ENCODE measurements at places on chromosomes 4 and X.
A peak's percentile ranks its signal among the peaks of the same experiment; 100 is the strongest.

- no peak for DNase-seq
Observed at GRCh38 chr4:163611784-163612445, 117.4 kb downstream of the TMA16 start.

- DNase-seq, result peak; percentile 82
Observed at GRCh38 chr4:40992472-40993295, 221.7 kb downstream of the APBB2 start.

DNA sequence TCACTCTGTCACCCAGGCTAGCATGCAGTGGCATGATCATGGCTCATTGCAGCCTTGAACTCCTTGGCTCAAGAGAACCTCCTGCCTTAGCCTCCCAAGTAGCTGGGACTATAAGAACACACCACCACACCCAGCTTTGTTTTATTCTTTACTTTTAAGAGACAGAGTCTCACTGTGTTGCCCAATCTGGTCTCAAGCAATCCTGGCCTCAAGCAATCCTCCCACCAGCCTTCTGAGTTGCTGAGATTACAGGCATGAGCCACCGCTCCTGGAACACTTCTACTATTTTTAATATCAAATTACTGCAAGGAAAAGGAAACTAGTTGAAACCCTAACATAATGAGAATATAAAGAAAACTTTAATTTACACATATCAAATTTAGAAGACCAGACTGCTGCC is 85.4 kb downstream of the FAM13A start:
- no peak for DNase-seq

DNA sequence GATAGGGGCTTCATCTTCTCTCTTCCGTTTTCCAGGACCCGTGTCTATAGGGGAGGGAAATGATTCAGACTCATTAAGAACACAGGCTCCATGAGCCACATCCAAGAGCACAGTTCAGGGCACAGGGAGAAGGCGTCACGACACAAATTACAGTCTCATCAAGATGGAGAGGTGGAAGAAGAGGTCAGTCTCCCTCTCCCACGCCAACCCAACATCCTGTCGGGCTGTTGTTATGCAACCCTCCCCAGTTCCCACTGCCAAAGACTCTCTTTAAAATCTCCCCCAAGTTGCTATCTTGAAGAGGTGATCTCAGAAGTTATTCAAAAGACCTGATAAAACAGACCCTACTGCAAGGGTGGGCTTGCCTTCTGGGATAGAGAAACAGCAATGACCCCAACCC is 12.6 kb downstream of the ZMYM3 start:
- DNase-seq, result no peak

DNA sequence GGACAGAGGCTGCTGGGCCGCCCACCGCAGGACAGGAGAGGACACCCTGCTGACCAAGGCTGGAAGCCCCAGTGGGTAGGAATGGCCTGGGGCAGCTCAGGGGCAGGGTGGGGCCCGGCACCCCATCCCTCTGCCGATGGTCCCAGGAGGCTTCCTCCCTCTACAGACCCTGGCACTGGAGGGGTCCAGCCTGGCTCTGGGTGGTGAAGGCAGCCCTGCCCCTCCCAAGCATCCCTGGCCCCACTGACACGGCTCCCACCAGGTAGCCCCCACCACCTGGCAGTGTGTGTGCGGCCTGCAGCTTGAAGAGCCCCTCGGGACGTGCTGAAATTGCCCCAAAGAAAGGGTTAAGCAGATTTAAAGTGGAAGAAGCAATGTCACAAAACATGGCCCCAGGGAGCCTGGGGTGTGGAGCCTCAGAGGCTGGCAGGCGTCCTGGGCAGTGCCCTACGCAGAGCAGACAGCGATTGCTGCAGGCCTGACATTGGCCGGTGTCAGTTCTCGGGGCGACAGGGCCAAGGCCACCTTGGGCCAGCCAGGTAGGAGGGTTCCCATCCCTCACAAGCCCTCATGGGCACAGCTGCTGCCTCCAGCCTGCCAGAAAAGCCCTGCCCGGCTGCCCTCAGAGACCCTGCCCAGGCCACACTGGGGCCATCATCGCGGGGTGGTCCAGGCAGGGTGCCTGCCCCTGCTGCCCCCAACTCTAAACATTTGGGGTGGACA is 80.5 kb downstream of the FAM53A start:
- no peak for DNase-seq

DNA sequence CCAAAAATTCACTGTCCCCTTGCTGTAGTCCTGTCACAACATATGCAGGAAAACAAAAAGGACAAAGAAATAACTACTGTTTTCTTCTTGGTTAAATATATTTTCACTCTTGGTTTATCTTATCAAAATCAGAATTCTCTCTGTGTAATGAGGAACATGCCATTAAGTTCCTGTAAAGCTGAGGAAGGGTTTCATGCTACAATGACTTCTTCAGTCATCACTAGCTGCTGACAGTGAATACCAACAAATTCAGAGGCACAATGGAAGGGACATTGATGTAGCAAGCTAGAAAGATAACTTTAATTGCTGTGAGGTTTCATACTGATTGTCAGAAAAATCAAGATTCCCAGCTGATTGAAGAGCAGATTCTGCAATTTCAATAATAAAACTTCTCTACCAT is 782.9 kb upstream of the HTR2C start:
- DNase-seq, result no peak

GRCh38 chrX:30786374-30786773 is 102.7 kb downstream of the TAB3 start:
- peak; percentile 1 for DNase-seq

DNA sequence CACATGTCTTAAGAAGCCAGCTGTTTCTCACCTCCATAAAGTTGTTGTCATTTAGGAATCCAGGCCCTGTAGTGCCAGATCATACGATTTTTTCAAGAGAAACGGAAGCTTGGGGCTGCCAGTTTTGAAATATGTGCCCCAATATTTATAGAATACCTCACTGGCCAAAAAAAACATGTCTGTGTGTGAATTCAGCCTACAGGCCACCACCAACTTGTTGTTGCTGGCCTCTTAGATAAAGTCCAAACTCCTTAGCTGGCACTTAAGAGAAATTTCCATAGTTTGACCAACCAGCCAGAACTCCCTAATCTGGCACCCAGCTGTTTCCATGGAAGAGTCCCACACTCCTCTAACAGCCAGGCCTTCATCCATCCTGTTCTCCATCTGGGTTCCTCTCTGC is 74.1 kb downstream of the WDR19 start:
- DNase-seq, result no peak

DNA sequence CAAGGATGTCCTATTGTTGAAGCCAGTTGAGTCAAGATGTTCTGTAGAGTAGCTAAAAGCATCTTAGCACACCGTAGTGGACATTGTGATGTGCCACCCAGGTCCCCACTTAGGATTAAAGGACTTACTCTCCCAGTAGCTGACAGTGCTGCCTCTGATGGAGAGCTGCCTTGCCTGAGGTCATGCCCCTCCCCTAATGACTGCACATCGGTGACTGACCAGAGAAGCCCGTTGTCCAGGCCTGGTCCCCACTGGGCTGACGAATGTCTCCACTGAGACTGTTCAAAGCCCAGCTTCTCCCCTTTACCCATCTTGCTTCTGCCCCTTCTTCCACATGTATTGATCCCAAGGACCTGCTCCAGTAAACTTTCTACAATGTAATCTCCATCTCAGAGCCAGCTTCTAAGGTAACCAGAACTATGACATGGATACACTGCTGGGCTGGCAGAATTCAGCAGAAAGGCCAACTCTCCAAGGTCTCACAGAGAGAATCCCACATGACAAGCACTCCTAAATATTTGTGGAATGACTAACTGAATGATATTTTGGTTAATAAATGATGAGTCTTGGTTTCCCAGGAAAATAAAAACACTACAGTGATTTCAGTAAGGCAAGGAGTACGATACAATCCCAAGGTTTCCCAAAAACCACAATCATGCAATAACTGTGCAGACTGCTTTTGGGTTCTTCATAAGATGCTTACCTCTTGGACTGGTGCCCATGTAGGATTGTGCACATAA is 82.4 kb upstream of the TMEM150C start:
- DNase-seq, result peak; percentile 98

DNA sequence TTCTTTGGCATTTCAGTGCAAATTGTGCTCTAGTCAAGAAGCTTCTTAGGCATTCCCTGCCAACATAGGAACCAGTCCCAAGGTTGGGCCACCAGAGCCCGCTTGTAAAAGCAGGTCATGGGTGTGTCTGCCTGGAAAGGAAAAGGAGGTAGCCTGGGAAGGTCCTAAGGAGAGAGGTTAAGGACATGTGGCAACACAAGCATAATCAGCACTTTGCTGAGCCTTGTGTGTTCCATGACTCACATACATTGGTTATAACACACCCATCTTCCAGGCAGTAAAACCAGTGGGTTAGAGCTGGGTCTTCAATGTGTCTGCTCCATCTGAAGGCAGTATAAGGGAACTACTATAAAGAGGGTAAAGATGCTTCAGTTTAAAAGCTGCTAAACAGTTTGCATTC is 165.0 kb downstream of the FHIP1A start:
- peak; percentile 46 for DNase-seq

DNA sequence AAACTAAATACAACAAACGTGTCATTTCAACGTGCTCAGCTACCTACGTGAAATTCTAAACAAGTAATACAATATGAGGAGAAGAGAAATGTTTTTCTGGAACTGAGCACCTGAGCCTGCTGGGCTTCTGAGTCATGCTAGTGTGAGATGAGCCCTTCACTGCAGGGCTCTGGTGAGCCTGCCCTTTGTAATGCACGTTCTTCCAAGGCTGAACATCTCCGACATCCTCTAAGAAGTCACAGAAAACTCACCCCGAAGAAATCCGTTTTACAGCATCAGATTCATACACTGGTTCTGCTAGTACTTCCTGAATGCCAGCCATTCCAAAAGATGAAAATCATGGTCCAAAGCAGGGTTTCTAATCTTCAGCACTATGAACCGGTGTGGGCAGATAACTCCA is 157.1 kb downstream of the AMELX start:
- no peak for DNase-seq

- DNase-seq, result peak; percentile 29
Observed at GRCh38 chrX:38175139-38175538, 45.5 kb downstream of the SRPX start.

GRCh38 chr4:186058253-186058979 is 10.5 kb upstream of the TLR3 start:
- no peak for DNase-seq

DNA sequence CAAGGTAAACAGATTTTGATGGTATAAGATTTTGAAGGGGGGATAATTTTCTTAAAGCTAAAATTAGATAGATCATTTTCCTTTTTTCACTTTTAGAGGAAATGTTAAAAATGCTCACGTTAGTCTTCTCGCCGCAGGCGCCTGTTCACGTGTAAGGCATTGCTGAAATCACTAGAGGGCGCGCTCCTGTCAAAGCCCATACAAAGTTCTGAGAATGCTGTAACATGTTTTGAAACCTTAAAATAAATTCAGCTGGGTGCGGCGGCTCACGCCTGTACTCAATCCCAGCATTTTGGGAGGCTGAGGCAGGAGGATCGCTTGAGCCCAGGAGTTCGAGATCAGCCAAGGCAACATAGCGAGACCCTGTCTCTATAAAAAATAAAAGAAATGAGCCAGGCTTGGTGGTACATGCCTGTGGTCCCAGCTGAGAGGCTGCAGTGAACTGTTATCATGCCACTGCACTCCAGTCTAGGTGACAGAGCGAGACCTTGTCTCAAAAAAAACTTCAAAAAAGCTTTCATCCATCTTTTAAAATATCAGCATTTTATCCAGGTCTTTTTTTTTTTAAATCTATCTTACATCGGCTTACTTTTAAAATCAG is 138.0 kb downstream of the RBMX2 start:
- peak; percentile 34 for DNase-seq

- DNase-seq, result no peak
Observed at GRCh38 chrX:18377796-18378195, 23.3 kb upstream of the SCML2 start.

GRCh38 chrX:43971966-43972961 is 926 bp downstream of the NDP start:
- no peak for DNase-seq

- no peak for DNase-seq
Observed at GRCh38 chr4:17930256-17930655, 91.3 kb downstream of the LCORL start.

- no peak for DNase-seq
Observed at GRCh38 chr4:77209012-77209411, 52.0 kb downstream of the CCNG2 start.

GRCh38 chr4:139144911-139145551 is 32.0 kb downstream of the ELF2 start:
- DNase-seq, result peak; percentile 30

GRCh38 chr4:163846008-163846407 is 351.5 kb downstream of the TMA16 start:
- DNase-seq, result no peak

DNA sequence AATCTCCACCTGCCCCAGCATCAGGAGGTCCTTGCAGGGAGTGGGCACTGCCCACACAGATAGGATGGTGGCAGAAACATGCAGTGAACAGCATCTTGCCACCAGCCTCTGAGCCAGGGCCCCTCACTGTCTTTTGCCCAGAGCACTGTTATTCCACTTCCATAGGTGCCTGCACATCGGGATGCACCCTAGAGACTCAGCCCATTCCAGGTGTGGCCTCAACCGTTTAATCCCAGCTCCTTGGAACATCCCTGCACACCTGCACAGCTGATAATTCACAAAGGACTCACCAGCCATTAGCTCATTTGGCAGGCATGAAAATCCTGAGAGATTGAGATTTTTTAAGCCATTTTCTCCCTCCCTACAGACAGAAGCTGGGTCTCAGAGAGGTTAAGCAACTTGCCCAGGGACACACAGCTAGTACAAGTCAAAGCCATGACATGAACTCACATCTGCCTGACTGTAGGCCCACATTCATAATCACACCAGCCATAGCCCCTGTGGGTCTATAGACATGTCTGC is 116.3 kb downstream of the EFNB1 start:
- DNase-seq, result no peak

GRCh38 chr4:183416879-183417755 is 27.3 kb upstream of the CDKN2AIP start:
- no peak for DNase-seq

- no peak for DNase-seq
Observed at GRCh38 chrX:43973249-43974099, at the start of gene NDP. Gene NDP (minus strand): TSS chrX:43973390. CDS start chrX:43958645, 14,745 bp downstream.

DNA sequence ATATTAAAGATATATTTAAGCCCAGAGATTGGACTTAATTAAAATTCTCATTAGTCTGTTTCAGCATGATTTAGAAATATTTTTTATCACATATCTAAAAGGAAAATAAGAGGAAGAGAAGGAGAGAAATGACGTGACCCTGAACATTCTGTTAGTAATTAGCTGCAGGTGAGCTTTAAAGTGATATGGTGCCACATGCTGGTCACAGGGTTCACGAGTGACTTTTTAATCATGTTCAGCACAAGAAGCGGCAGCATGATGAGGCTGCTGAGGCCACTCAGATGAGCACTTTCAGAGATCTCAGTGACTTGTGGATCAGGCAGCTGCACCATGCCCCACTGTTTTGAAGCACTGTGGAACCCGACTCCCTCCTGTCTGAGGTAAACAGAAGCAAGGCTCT is 37.9 kb upstream of the NPY2R start:
- no peak for DNase-seq

- DNase-seq, result no peak
Observed at GRCh38 chr4:39716356-39716755, 18.4 kb downstream of the UBE2K start.

- DNase-seq, result no peak
Observed at GRCh38 chr4:177841258-177841657, 399.0 kb upstream of the AGA start.

GRCh38 chrX:11420851-11421250 is 127.6 kb downstream of the AMELX start:
- DNase-seq, result no peak
